NCI-H1048 (cell line): ENCODE measurements at places on chromosomes 3 and 15.

- no peak for DNase-seq
Observed at GRCh38 chr15:43046484-43046883, 59.4 kb downstream of the UBR1 start.

DNA sequence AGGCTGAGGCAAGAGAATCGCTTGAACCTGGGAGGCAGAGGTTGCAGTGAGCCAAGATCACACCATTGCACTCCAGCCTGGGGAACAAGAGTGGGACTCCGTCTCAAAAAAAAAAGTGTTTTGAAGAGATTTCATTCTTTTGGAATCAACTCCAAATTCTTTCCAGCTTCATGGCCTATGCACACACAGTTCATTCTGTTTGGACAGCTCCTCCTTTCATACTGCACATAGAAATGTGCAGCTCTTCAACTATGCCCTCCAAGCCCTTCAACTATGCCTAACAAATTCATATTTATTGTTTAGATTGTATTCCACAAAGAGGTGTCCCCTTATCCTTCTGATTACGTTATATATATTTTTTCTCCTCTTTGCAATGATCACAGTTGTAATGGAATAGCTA, 4.2 kb downstream of the TP53BP1 start:
- DNase-seq = no peak

- DNase-seq = no peak
Observed at GRCh38 chr15:71186267-71186666, 71.0 kb downstream of the THSD4 start.

DNA sequence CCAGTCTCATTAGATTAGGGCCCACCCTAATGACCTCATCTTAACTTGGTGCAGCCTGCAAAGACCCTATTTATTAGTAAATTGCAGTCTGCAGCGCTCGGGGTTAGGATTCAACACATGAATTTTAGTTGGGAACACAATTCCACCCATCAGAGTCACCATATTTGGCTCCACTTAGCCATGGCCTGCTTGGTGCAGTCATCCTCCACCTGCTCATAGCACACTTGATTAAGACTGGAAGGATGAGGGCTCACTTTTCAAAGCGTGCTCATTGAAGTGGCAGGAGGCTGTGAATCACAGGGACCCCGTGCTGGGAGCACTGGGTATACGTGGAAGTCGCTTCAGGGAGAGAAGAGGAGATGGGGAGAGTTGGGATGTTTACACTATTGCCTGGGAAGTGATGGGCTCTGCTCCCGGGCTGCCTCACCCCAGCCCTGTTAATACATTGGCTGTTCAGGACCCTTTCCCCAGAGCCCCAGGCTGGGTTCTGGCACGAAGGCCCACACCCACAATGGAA, 68.2 kb downstream of the ASB7 start:
- DNase-seq = no peak

GRCh38 chr3:32132706-32133105, 26.3 kb downstream of the GPD1L start:
- no peak for DNase-seq

DNA sequence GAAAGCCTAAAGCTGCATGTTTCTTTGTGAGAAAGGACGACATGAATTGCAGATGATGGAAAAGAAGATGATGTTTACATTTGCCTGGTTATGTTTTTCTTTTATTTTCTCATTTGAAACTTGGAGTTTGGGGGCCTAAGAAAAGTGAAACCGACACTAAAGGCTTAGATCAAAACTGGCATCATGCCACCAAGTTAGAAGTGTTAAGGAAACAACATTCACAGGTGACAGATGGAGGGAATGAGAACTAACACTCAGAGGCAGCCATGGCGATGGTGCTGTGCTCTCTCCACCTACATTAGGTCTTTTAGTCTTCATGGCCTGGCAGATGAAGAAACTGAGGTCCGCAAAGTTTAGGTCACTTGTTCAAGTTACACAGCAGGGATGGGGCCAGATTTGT, 923.6 kb downstream of the TUSC7 start:
- no peak for DNase-seq
